ENCODE measurements at places on chromosomes 5 and 9.

DNA sequence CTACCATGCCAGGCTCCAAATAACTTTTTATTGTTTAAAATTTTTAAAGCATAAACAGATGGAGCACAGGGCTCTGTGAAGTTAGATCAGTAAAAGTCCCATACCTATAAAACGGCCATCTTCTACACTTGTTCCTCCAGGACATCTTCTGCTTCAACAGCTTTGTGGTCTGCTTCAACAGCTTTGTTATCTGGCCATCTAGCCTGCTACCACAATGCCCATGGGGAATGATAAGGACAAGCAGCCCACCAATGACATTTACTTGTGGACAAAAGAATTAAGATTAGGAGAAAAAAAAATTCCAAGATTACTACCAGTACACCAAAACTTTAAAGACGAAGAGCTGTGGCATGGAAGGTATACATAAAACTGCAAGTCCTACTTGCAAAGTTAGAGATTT lies 2.2 kb upstream of the VPS13A start:
- DNase-seq, result no peak

DNA sequence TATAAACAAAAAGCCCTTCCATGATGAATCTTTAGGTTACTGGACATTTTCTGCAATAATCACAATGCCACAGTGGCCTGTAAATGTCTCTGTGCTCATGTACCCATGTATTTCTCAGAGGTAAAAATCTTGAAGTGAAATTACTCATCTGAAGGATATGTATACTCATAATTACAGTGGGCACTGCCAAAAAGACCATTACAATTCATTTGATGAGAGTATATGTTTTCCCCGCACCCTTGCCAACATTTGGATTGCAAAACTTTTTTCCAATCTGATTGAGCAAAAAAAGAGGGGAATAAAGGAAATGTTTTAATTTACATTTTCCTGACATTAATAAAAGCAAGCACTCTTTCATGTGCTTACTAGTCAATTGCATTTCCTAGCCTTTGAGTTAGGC lies 110.5 kb downstream of the EPB41L4A start:
- no peak for DNase-seq

DNA sequence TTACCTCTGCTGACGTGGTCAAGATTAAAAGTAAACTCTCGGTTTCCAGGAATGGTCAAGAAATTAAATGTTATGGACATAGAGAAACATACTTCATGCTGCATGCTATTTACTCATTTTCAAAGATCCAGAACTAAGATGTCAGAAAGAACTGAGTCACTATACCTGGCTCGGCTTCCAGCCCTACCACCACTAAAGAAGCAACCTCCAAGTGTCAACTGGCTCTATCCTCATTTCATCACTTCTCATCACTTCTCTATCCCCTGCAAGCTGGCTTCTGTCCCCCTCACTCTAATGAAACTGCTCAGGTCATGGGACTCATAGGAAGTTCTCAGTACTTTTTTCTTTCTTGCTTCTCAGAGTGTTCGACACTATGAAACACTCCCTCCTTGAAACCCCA lies 116.2 kb downstream of the CDK5RAP2 start:
- DNase-seq, result no peak

GRCh38 chr9:104970271-104970987 lies 42.5 kb upstream of the ABCA1 start:
- no peak for DNase-seq

DNA sequence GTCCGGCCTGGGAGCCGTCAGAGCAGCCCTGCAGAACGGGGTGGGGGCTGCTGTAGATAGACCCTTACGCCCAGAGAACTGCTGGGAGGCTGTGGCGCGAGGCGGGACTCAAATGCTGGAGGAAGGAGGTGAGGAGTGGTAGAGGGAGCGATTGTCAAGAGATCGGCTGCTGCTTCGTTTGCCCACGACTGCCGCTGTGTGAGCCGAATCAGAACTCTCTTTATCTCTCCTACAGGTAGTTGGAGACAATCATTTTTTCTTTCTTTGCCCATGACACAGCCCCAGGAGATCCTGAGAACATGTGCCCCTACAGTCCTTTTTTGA lies 456 bp downstream of the ZNF79 start:
- DNase-seq, result no peak

- no peak for DNase-seq
Observed at GRCh38 chr5:114317751-114318150, 44.1 kb upstream of the KCNN2 start.

GRCh38 chr5:76556511-76557221 lies 66.5 kb downstream of the F2RL2 start:
- DNase-seq, result no peak

GRCh38 chr9:20940447-20941173 lies 90.8 kb downstream of the HACD4 start:
- no peak for DNase-seq

DNA sequence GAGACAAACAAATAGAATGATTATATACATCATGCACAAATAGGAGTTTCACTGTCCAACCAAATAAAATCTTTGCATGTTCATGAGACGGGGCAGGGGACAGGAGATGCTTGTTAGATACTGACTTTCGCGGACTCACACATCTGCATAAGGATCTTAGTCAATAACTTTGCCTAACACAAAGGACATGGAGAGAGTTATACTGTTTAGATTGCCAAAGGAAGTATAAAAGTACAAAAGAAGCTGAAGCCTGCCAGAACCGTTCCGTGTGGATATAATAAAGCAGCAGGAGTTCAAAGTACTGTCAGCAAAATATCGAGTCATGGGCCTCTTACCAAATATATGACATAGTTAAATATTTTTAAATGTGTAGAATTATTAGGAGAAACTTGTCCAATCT lies 1148.4 kb downstream of the EFNA5 start:
- DNase-seq, result no peak

DNA sequence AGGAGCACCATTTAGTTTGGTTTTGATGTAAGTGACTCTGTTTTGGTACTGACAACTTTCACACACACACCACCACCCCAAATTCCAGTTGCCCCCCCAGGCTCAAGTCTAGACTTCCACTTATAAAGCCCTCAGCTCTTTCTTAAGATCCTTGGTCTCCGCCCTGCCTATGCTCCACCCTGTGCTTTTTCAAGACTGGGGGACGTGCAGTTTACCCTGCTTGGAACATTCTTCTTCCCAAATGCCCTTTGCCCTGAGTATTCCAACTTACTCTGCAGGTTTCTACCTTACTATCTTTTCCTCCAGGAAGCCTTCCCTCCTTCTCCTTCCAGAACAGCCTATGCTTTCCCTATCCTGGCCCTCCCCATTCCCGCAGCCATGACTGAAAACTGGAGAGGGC lies 1.5 kb upstream of the TRIM14 start:
- no peak for DNase-seq

DNA sequence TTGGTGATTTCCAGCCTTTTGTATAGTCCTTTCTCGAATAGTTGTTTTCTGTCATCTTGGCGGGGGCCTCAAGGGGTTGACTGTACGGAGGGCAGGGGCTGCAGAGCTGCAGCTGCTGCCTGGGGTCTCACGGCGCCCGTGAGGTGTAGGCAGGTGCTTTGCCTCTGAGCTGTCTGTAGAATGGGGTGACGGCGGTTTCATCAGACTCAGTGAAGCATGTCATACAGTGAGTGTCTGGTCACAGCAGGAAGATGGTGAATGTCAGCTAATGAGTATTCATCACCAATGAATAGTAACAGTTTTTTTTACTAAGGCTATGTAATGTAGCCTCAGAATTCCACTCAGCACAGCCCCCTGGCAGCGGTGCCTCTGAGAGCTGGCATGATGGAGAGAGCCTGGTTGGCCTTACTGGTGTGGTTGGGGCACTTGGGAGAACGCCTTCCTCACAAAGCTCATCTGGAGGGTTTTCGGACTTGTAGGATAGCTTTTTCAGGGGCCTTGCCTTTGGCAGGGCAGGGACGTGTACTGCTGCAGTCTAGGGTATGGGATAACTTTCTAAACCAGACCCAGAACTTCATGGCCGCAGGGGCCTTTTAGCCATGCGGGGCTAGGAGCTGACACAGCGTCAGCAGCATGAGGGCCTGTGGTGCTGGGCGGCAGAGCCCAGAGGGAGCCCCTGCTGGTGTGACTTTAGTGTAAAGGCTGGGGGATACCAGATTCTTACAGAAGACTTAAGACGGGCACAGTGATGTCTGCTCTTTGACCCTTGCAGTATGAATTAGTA lies 15.0 kb downstream of the TENT4A start:
- DNase-seq, result no peak
